ENCODE measurements at places on chromosomes 7 and 10.

GRCh38 chr10:62511656-62512055, 137.5 kb downstream of the ZNF365 start:
- no peak for DNase-seq

- DNase-seq = no peak
These were observed 58.8 kb upstream of the ADRA2A start for GRCh38 chr10:111018021-111018420.

GRCh38 chr7:14389595-14389994, 400.1 kb upstream of the ETV1 start:
- DNase-seq = no peak

DNA sequence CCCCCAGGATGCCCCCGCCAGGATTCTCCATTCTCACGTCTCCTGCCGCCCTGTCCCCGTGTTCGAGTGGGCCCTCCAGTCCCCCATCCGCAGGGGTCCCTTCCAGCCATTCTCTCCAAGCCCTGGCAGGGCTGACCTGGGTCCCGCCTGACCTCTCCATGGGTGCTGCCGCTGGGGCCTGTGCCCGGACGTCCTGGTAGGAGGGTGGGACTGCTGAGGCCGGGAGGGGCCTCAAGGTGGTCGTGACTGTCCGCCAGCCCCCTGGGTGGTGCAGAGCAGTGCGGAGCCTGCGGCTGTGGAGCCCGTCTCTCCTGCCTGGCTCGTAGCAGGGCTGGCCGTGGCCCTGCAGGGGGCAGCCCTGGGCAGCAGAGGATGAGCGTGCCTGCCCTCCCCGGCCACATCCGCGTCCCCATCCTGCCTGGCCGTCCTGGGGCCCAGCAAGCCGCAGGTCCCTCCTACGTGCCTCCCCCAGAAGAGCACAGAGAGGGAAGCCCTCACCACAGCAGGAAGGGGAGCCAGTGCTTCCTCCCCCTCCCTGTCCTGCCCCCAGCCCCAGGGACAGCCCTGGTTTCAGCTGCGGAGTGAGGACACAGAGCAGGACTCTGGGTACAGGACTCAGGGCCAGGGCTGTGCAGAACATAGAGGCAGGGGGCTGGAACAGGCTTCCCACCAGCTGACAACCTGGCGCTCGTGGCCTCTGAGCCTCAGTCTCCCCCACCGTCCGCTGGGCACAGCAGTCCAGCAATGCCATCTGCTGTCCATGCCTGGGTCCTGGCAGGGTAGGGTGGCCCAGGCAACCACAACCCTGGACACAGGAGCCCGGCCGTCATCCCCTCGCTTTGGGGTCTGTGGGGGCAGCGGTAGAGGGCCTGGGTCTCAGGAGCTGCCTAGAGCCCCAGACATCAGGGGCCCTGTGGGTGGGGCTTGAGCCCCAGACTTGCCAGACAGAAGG, 1.5 kb upstream of the GRIFIN start:
- DNase-seq = peak; percentile 41

DNA sequence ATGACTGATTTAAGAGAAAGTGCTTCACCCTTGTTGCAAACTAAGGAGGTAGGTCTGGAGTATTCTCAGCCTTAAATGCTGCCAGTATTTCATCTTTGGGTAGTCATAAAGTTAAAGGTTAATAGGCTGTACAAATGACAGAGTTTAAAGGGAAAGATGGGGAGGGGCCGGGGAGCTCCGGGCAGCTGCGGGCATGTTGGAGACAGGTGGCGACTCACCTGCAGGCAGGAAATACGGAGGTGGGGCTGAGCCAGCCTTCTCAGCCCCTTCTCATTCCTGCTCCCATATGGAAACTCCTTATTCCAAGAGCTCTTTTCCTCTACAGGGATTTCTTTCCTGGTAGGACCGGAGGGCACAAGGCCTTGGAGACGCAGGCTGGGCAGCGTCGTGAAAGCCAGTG, 31.8 kb upstream of the HMX3 start:
- DNase-seq = no peak

DNA sequence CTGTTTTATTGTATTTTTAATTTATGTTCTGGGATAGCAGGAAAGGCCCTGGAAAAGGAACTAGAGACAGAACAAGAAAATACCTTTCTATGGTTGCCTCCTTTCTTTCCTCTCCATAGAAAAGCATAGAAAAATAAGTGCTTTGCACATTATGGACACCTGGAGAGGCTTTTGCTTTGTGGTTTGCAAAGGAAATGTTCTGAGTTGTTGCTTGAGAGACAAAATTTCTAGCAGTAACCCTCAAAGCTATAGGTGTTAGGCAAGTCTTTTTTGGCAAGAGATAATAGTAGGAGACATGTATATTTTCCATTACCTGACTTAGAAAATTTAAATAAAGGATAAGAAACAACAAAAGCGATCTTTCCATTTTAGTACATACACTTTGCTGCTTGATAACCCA, 378.6 kb upstream of the PRKCQ start:
- no peak for DNase-seq

DNA sequence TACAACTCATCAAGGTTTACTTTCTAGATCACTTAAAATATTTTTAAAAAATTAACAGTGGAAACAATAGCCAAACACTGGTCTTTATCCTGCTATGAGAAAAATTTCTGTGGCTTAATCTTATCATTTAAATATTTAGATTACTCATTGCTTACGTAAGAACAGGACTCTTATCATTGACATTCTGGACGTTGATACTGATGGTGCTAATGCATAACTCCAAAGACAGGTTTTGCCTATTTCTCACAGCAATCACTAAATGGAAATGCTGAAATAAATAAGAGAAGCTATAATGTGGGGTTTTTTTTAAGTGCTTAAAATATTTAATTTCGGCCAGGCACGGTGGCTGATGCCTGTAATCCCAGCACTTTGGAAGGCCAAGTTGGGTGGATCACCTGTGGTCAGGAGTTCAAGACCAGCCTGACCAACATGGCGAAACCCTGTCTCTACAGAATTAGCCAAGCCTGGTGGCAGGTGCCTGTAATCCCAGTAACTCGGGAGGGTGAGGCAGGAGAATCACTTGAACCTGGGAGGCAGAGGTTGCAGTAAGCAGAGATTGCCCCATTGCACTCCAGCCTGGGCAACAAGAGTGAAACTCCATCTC, 195.0 kb downstream of the HGF start:
- no peak for DNase-seq

GRCh38 chr7:85285527-85285926, 98.7 kb upstream of the SEMA3D start:
- no peak for DNase-seq

- DNase-seq = no peak
These were observed 13.9 kb downstream of the HDAC9 start for GRCh38 chr7:18509481-18509880.

GRCh38 chr7:12074889-12075288, 136.2 kb upstream of the TMEM106B start:
- DNase-seq = no peak

- no peak for DNase-seq
These were observed 53.2 kb downstream of the PANK1 start for GRCh38 chr10:89591796-89592271.

DNA sequence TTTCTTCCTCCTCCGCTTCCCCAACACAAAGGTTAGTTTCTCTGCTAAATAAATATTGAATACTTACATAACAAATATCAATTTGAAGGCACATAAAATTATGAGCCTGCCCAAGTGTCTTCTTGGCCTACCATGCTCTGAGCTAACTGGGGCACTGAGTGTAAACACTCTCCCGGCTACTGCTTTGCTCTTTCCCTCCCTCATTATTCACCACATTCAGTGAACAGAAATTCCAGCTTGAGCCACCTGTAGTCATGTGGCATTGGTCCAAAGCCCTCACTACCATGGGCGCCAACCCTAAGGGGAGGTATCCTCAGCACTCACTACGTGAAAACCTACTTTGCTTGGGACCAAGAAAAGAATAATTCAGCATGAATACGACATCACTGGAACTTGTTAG, 409.0 kb downstream of the KCNMA1 start:
- no peak for DNase-seq

DNA sequence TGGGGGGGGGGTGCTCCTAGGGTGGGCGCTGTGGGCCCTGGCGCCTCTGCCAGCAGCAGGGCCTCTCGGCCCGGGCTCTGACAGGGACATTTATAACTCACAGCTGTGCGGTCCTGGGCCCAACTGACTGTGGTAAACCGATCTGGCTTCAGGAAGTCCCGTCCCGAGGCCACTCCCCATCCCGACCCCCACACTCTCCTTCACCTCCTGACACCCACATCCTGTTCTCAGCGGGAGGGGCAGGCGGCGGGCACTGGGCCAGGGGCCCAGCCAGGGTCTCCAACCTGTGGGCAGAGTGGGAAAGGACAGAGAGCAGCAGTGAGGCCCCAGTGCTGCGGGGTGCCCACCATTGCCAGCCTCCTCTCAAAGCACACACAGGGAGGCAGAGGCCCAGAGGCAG, 69.1 kb downstream of the ZMIZ1 start:
- DNase-seq = no peak

GRCh38 chr7:142864980-142865747, 10.3 kb downstream of the EPHB6 start:
- DNase-seq = no peak

DNA sequence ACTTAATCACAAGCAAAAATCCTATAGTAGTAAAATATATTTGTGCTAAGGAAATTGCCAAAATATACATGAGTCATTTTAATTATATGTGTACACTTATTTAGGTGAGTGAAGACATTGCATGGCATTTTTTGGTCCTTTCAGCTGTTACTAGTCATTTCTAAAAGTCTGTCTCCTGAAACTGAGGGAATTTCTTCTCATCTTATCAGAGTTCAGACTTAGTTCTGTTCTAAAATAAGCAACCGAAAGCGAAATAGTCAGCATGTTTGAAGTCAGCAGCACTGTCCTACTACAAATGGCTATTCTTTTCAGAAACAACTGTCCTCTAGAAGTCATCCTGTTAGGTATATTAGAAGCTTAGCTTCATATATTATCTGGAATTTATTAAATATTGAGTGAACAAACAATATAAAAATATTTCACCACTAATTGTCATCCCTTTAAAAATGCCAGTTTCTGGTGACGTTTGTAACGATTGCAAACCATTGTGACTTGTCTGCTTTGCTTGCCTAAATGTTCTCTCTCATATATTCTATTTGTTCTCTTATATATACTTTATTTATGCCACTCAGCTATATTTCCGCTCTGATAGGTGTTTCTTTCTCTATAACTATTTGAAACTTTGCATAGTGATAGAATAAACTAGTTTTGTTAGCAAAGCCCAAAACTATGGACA, 227.4 kb upstream of the KAT6B start:
- no peak for DNase-seq

GRCh38 chr7:150823043-150823442, 22.5 kb downstream of the TMEM176A start:
- DNase-seq = no peak

DNA sequence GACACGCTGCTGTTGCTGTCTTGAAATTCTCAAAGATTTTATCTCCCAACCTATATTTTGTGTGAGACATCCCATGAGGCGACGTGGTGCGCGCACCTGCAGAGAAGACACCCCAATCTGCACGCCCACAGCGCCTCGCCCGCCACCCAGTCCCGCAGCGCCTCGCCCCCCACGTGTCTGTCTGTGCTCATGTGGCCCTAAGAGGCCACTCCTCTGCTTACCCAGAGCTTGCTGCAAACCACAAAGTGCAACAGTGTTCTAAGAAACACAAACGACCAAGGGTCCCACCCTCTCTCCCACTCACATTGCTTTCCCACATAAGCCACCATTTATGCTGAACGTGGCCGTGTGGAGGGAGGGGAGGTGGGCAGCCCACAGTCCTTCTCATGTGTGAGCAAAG, 287.2 kb downstream of the PTPRN2 start:
- no peak for DNase-seq

GRCh38 chr7:135428011-135428410, 81.9 kb downstream of the CNOT4 start:
- DNase-seq = no peak

DNA sequence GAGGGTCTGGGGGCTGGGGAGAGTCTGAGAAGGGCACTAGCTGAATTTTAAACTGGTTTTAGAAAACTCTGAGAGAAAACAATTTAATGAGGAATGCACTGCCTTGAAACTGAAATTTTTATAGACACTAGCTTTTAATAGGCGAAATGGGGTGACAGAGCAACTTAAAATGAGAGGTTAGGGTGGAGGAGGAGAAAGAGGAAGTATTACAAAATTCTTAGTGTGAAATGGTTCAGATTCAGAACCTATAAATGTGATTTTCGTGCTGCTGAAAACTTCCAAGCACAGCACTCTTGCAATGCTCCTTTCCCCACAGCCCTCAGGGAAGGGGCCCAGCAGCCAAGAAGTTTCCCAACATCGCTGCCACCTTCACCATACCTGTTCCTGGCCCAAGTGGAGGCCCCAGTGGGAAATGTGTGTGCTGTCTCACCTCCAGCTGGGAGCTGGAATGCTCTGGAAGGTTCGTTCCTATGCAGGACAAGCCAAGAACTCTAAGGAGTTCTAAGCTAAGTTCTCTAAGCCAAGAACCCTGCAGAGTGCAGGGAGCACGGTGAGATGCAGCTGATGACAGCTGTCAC, 60.0 kb downstream of the ATXN7L1 start:
- DNase-seq = no peak

- DNase-seq = no peak
These were observed 24.8 kb downstream of the LIPK start for GRCh38 chr10:88730864-88731263.

- no peak for DNase-seq
These were observed 66.5 kb upstream of the PRKG1 start for GRCh38 chr10:51007781-51008180.

DNA sequence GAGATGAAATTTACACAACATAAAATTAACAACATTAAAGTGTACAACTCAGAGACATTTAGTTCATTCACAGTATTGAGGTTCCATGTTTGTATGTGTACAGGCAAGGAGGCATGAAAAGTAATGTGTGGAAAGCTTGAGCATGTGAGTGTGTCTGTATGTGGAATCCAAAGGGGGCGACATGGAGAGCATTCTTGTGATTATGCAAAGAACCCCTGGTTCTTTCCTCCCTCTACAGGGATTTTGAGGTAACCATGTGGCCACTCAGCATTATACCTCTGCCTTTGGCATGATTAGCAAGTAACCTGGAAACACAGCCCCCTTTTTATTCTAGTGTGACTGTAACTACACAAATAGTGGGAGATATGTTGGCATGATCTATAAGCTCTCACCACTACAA, 21.0 kb downstream of the OR2F1 start:
- no peak for DNase-seq
